Mesenteric fat pad (tissue), 1 donor: ENCODE measurements at places on chromosomes 12 and 14.
A peak's percentile ranks its signal among the peaks of the same experiment; 100 is the strongest.

DNA sequence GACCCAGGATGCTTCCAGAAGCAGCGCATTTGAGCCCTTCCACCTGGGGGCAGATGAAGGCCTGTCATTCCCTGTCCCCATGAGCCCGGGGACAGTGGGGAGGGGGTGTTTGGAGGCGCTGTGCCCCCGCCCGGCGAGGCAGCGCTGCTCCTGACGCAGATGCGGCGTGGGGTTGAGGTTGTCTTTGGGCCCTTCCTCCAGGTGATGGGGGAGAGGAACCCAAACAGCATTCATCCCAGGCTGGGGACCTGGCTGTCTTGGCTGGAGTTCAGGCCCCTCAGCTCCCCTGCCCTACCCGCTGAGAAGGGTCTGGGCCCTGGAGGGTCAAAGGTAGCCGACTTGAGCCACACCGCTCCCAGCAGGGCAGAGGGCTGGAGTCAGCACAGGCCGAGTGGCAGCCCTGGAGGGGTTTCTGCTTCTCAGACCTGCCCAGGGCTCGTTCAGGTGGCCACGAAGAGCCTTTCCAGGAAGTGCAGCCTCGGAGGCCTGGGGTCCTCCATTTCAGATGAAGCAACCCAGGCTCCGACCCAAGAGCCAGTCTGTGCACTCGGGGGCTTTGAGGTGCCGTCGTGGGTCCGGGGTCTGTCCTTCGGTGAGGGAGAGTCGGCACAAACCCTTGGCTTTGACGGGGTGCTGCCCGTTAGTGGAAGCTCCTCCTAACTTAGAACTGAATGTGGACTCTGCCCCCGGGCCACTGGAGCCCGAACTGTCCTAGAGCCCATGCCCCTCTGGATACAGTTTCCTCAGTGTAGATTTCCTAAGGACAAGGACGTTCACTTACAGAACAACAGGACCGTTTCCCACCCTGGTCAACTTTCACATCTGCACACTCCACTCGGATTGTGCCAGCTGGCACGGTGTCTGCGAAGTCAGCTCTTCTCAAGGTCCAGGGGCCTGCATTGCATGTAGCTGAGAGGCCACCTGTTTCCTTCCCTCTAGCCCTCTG lies 16.1 kb downstream of the ACADS start:
- DNase-seq: no peak

- DNase-seq: peak; percentile 33
These were observed 32.7 kb downstream of the JAG2 start for GRCh38 chr14:105135700-105136395.

- DNase-seq: no peak
These were observed 19.3 kb downstream of the NFKBIA start for GRCh38 chr14:35385042-35385839.

DNA sequence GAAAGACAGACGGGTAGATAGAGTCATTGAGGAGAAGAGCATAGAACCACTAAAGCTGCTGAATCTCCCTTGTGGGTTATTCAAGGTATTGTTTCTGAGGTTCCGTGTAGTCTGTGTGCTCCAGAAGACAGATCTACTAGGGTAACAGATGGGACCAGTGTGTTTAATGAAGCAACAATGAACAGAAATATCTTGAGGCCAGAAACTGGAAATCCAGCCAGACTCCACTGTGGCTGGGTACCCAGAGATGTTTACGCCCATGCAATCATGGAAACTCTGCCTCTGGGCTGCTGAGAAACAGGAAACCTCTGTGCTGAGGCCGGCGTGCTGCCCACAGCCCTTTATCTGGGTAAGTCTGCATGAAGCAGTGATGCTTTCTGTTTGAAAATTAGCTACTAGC lies 8.3 kb downstream of the PROX2 start:
- DNase-seq: no peak

DNA sequence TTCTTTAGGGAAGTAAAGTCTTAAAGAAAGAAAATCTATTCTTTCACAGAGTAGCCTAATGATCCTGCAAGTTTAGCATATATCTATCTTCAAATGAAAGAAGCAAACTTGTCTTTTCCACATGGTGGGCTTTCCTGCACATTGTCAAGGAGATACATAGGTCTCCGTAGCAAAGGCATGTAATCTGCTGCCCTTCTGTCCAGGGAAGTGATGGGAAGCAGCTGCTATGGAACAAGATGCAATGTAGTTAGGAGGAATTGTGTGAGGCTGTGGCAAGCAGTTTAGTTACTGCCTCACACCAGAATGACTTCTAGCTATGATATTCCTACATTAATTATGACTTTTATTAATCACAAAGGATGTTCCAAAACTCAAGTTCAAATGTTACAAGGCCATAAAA lies 174.4 kb downstream of the PDZRN4 start:
- DNase-seq: no peak

DNA sequence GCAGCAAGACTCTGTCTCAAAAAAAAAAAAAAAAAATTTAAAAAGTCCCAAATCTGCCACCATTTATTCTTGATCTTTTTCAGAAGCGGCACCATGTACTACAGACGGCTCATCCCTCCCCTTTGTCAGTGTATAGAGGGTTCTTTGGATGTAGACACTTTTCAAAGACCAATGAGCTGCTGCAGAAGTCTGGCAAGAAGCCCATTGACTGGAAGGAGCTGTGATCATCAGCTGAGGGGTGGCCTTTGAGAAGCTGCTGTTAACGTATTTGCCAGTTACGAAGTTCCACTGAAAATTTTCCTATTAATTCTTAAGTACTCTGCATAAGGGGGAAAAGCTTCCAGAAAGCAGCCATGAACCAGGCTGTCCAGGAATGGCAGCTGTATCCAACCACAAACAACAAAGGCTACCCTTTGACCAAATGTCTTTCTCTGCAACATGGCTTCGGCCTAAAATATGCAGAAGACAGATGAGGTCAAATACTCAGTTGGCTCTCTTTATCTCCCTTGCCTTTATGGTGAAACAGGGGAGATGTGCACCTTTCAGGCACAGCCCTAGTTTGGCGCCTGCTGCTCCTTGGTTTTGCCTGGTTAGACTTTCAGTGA lies 6.5 kb upstream of the ACACB start:
- no peak for DNase-seq

- no peak for DNase-seq
These were observed 85.2 kb upstream of the MYF6 start for GRCh38 chr12:80622271-80622670.

GRCh38 chr12:123659996-123660727 lies 10.8 kb upstream of the TCTN2 start:
- no peak for DNase-seq

DNA sequence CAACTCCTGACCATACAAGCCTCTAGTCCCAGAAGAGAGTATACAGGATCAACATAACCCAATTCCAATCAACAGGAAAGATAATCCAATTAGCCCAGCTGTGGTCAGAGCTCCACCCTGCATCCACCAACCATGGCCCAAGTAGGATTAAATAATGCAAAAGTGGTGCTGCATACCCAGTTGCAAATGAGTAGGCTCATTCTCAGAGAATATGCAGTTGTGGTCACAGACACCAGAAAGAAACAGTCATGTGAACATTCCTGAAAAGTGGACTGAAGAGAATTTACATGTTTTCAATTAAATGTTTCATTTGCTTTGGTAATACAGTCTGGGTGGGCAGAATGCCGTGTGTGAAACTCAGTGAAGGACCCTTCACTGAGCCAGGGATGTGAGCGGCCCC lies 167.2 kb upstream of the BMP4 start:
- DNase-seq: no peak

- no peak for DNase-seq
These were observed 9.2 kb downstream of the PHB2 start for GRCh38 chr12:6961278-6961694.

DNA sequence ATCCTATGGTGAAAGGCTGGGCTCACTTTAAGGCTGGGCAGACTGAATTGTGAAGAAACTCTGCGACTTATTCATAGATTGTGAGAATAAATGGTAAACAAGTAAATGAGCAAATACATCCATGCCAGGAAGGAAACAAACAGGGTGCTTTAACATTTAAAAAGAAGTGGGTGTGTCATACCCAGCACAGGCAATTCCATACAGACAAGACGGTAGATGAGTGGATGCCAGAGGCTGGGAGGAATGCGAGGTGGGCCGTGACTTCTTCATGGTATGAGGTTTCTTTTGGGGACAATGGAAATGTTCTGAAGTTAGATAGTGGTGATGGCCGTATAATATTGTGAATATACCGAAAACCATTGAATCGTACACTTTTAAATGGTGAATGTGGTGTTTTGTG lies 49.8 kb upstream of the CDKN3 start:
- no peak for DNase-seq

- no peak for DNase-seq
These were observed 468.1 kb downstream of the PRKD1 start for GRCh38 chr14:29459531-29459930.

DNA sequence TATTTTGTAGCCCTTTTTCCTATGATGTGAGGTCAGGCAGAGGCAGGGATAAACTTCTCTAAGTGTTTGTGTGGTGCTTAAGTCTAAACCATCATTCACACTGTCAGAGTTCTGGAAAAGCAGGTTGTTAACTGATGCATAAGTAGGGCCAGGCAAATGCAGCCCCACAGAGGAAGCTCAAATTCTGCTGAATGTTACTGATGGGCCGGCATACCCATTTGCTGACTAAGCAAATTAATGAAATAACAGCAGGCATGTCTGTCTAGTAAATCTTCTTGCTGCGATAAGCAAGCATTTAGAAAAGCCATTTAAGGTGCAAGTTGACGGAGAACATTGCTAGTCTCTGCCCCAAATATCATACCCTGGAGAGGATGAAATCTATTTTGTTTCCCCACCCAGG lies 523.2 kb upstream of the CCDC196 start:
- no peak for DNase-seq

GRCh38 chr12:18922851-18923250 lies 184.9 kb downstream of the CAPZA3 start:
- no peak for DNase-seq

DNA sequence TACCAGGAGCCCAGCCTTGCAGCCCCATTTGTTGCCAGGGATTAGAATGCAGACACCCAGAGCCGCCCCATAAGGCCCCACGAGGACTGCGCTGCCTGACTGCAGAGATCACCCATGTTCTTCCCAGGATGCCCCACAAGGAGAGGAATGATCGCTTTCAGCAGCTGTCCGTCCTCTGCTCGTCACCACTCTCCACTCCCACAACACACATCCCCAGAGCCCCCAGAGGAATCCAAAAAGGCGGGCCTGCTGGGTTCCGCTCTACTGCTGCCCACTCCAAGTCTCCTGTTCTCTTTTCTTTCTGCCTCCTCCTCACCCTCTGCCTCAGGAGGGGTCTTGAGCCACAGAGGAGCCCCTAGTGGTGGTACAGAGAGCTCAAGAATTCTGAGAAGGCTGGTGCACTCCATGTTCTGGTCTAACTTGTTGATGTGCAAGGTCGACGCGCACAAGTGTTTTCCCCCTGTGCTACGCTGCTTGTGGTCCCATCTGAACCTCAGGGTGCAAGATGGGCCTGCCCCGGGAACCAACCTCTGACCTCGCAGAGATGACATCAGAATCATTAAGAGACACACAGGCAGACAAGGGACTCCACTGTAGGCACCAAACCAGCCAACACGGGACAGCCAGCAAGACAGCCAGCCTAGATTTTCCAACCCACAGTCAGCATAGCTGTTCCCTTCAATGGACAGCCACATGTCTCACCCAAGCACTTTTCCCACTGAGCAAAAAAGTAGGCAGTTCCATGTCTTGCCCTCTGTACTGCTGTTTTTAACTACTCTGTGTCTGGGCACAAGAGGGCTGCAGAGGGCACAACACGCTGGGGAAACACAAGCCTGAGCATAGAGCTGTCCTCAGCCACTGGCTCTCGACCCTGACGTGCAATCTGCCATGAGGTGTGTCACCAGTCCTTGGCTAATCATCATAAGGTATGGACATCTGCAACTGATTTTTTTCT lies 29.9 kb downstream of the PXN start:
- DNase-seq: no peak

GRCh38 chr12:42129595-42130204 lies 15.0 kb downstream of the GXYLT1 start:
- DNase-seq: no peak

DNA sequence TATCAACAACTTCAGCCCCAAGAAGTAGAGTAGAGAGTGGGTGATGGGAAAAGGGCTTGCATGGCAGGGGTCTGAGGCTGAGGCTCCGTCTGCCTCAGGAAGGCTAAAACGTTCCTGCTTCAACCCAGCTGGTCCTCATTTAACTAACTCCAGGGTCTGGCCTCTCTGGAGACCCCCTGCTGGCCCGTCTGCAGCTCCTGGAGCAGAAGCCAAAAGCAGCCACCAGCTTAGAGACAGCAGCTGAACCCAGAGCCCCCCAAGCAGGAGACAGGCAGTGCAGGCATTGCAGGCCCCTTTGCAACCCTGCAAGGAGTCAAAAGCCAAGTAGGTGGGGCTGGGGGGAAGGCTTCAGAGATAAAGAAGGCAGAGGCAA lies 25.1 kb upstream of the LTBP2 start:
- DNase-seq: no peak

- DNase-seq: no peak
These were observed 28.1 kb upstream of the ZNF740 start for GRCh38 chr12:53152390-53152789.

DNA sequence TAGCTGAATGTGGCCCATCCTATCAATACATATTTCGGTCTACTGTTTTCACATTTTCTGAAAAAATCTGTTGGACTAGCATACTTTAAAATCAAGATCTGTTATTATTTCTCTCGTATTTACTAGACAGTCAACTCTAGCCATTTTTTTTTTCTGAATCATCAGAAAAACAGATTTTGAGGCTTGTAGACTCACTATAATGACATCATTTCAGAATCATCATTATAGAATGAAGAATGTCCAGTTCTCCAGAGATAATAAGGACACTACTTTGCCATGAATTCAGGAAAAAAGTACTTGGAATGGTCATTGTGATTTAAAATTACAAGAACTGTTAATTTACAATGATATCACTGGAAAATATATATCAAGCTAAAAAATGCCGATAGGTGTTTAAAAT lies 589.8 kb downstream of the KCNH5 start:
- no peak for DNase-seq

- DNase-seq: no peak
These were observed 134.4 kb downstream of the CFAP54 start for GRCh38 chr12:96623656-96624217.

- DNase-seq: no peak
These were observed 58.8 kb upstream of the ACTN1 start for GRCh38 chr14:69037790-69038454.

DNA sequence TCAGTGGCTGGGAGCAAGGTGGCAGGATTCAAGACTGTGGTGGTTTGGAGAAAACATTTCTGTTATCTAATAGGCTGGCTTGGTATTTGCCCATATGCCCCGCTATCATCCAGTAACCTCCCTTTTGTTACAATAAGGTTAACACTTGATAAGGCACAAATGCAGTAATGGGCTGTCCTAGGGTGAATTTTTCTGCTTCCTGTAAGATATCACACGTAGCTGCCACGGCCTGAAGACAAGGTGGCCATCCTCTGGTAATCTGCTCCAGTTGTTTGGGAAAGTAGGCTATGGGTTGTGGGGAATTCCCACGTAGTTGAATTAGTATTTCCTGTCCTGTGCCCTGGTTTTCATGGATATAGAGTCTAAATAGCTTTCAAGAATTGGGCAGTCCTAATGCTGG lies 23.1 kb downstream of the ANG start:
- no peak for DNase-seq
